ENCODE measurements at places on chromosomes 1 and 21.

DNA sequence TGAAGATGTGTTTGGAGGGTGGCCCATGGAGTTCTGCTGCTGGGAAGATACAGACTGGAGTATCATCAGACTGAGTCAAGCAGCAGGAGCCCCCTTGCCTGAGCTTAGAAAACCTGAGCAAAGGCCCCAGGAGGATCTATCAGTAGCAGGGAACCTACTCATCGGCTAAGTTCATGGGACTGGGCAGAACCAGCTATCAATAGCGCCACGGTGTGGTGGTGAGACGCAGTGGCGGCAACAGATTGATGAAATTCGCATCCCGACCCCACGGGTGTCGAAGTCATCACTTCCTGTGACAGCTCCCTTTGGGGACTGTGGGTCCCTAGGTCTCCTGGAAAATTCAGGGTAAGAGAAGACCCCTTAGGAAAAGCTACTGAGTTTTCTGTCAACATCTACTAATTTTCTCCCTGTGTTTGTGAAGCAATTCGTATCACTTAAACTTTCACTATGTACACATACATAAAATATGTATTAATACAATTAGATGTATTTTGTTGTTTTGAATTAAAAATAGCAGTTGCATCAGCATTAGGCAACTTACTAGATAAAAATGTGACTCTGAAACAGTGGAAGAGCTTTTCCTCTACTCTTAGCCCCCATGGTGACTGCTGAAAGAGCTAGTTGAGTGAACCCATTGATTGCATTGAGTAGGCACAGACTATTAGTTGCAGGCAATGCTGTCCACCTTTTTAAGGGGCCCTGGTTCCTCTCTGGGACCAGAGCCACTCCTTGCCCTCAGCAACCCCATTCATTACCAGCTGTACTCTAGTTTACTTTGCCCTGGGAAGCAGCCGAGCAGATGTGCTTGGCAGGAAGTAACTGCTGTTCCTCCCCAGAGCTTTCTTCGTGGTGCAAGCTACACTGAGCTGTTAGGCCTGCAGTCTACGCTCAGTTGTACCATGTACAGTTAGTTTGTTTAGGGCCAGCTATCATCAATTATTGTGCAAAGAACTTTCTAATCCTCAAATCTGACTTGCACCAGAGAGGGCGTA lies 7.3 kb upstream of the CACNA1S start:
- DNase-seq = peak; percentile 56

DNA sequence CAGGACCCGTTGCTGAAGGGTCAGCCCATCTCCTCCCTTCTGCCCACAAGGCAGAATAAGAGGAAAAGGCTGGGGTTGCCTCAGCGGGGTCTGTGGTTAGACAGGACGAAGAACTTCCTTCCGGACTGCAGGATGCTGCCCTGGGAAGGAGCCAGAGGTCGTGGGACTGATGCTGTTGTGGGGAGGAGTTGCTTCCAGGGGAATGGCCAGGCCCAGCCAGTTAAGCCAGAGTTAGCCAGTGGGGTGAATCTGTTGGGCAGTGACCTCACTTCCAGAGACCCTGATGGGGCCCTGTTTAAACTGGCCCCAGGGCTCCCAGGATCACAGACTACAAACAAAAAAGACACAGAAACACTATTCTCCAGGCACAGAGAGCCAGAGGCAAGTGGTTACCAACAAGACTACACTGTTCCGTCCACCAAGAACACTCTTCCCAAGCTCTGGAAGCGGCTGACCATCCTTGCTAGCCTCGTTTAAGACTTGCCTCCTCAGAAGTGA lies 13.0 kb downstream of the FAM229A start:
- no peak for DNase-seq

DNA sequence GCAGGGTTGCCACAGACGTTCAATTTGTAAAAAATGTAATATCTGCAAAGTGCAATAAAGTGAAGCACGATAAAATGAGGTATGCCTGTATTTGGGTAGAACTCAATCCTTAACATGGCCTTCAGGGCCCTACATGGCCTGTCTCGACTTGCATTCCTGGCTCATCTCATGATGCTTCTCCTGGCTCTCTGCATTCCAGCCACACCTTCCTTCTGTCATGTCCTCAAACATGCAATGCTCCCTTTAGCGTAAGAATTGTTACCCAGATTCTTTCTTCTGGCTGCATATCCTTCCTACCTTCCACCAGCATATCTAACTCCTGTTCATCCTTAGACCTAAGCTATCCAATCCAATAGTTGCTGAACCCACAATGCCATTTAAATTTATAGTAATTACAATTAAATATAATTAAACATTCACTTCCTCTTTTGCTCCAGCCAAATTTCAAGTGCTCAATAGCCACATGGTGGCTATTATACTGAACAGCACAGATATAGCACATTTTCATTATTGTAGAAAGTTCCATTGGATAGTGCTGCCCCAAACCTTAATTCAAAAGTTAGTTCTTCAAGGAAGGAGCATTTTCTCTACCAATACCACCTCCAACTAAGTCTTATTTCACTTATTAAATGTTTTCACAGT lies 32.6 kb downstream of the FGGY start:
- no peak for DNase-seq

- no peak for DNase-seq
Measured at GRCh38 chr1:173269490-173270230, 62.5 kb upstream of the TNFSF4 start.

All from activated CD4-positive, alpha-beta T cell treated with anti-CD3 and anti-CD28 coated beads, Interleukin-2, amount 50 U/mL, for 1 hour (primary cell).